Esophagus squamous epithelium (tissue), 5 donors: ENCODE measurements at places on chromosomes 6 and 20.

DNA sequence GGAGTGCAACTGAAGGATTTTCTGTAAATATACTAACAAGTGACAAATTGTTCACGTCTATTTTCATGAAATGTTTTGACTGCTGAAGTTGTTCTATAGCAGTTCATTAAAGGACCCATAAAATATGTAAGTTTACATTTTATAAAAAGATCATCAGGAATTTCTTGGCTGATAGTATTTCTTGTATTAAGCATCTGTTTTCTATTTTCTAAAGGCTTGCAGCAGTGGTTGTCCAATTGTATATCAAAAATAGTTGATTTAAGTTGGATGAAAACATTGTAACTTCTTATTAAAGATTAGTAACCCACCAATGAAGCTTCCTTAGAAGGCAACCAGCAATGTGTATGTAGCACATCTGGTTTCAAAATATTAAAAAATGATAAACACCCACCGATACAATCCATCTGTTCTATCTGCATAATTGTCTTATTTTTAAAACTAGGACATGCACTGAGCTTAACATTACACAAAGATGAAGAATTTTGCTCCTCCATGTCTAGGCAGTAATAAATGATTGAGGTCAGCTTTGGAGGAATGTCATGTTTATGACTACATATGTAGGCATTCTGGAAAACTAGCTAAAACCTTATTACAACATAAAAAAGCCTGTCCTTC lies 301.3 kb upstream of the TCF21 start:
- DNase-seq: no peak

GRCh38 chr6:13307508-13307995 lies 20.8 kb downstream of the TBC1D7 start:
- DNase-seq: no peak

DNA sequence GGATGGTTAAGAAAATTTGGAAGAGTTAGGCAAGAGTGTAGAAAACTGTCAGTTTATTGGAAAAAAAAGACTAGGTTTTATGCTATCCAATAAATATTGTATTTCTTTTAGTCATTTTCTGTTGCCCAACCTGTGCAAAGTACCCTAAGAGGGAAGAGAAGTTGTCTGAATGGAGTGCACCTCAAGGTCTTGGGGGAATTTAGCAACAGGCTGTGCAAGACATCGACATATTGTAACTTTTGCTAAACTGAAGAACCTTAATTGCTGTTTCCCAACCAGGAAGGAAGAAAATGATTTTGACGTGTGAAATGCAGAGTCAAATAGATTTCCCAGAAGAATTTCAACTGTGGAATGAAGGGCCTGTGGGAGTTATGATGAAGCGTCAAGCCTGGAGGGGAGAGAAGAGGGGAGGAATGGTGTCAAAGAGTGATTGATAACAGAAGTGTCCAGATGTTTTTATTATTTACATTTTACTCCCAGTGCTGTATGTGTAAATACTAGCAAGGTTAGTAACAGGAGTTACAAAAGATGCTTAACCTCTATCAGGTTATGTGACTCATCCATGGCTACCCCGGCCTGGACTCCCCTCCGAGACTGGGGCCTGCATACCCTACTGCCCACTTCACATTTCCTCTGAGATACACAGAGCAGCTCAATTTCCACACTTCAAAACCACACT lies 246.8 kb downstream of the MYLK4 start:
- DNase-seq: no peak

GRCh38 chr6:13865141-13865540 lies 50.8 kb upstream of the MCUR1 start:
- DNase-seq: no peak

GRCh38 chr20:9051508-9051907 lies 17.4 kb upstream of the PLCB4 start:
- DNase-seq: no peak

DNA sequence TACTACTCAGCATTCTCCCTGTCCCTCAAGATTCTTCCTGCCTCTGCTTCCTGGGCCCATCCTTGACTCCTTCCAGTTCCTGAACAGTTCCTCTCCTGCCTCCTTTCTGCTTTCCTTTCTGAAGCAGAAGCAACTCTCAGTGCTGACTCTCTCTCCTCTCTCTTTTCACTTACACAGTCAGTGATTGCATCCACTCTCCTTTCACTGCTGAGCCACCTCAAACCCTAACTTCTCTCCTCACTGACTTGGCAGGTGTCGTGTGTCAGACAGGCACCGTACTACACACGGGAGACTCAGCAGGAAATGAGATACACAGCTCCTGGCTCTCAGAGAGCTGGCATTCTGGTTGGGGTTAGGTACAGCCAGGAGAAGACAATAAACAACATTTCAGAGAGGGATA lies 5.6 kb downstream of the ABHD16A start:
- DNase-seq: no peak

- no peak for DNase-seq
Observed at GRCh38 chr6:6880745-6881437, 226.9 kb upstream of the RREB1 start.

- no peak for DNase-seq
Observed at GRCh38 chr6:82597201-82597600, 233.6 kb downstream of the TPBG start.

DNA sequence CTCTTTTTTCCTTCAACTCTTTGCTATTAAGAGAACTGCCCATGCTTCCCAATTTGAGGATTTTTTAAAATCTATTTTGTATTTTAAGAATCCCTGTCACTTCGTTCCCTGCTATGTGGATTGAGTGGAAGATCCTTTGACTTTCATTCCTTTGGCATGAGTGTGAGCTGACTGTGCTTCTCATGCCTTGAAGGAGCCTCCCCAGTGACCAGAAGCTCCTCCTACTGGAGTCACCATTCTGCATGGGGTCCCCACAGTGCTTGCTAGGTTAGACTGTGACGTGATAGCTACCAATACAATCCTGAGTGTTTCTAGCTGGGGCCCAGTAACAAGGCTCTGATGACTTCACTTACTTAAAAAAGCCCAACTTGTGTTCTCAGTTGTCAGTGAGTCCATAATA lies 104.4 kb upstream of the LAMP5 start:
- DNase-seq: no peak

GRCh38 chr6:142265476-142265875 lies 36.3 kb upstream of the ADGRG6 start:
- DNase-seq: no peak

DNA sequence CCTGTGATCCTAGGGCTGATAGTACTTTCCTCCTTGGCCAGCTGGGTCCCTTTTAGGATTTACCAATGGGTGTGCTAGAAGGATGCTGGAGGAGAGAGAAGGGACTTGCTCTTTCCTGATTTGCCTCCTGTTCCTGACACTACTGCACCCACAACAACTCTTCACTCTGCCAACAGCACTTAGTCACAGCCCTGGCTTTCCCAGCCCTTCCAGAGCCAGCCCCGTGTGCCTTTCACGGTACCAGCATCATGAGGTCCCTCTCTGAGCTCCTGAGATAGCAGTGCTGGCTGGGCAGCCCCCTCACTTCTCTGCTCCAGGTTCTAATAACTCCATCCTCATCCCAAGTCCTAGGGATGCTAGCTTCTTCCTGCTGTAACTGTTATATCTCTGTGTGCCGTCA lies 80.9 kb downstream of the DNAH8 start:
- no peak for DNase-seq

GRCh38 chr6:34839666-34840352 lies 47.9 kb downstream of the BLTP3A start:
- DNase-seq: no peak
